NCI-H187 treated with DMSO at 0.1 percent for 48 hours (cell line): ENCODE measurements at places on chromosomes 3 and 15.

DNA sequence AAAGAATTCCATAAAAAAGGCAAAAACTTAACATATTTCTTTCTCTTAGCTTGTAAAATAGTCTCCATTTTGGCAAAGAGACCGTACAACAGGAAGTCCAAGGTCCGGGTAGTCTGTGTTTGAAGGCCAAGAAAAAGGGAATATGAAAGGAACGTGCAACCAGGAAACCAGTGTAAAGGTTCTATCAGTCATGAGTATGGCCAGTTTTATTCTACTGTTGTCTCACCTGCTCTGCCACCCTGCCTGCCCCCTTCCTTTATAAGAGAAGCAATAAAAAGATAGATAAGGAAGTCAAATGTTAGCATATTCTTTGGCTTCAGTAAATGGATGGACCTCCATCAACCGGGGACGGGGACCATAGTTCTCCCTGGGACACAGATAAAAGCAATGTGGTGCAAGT, 370.6 kb upstream of the ROBO2 start:
- no peak for DNase-seq

- DNase-seq, result no peak
Observed at GRCh38 chr3:152893647-152894046, 58.7 kb downstream of the P2RY1 start.

- DNase-seq, result no peak
Observed at GRCh38 chr15:48794697-48795134, 16.2 kb downstream of the CEP152 start.

- no peak for DNase-seq
Observed at GRCh38 chr3:127074900-127075360, 92.0 kb downstream of the PLXNA1 start.

DNA sequence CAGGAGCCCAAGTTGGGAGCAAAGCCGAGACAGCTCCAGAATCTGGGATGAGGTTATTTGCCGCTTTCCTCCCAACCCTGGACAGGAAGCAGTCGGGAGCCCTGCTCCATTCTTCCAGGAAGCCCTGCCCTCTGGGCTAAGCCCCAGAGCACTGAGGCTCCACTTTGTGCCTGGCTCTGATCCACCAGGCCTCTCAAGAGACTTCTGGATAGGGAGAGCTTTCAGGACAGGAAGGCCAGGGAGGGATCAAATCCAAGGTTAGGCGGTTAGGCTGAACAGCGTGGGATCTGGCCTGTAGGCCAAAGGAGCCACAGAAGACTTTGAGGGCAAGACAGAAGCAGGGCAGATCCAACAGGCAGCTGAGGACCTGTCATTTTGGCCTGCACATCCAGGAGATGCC, 835 bp downstream of the STOML1 start:
- DNase-seq, result no peak

- no peak for DNase-seq
Observed at GRCh38 chr15:71599418-71600151, 210.8 kb upstream of the NR2E3 start.

DNA sequence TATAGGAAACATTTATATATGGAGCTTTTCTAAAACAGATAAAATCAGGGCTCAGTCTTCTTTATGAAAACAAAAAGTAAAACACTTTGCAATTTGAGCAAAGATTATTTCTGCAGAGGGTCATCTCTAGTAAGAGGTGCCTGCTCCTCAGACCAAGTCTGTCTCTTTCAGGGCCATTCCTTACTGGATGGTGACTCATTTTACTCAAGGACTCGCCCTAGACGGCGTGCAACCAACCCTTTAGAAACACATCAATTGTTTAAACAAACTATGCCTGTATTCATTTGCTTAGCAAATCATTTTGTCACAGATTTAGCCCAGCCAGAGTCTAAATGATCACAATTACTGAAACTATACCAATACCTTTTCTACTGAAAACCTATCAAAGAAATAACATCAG, 242.8 kb upstream of the ICE2 start:
- no peak for DNase-seq

DNA sequence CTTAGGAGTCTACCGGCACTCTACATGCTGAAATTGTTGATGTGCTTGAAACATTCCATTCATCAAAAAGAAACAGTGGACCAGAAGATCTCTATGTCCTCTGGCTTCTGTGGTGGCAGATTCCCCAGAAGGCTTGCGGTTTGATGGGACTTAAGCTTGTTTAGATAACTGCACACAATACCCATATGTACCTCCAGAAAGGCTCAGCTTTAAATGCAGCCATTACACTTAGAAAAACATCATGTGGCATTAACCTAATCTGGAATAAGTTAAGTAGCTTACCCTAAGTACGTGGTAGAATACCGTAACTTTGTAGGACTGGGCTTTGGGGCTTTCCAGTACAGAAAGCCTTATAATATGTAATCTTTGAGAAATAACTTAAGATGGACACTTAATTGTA, 187.3 kb downstream of the RBMS3 start:
- DNase-seq, result no peak

GRCh38 chr15:35627696-35628095, 81.7 kb upstream of the DPH6 start:
- no peak for DNase-seq

- no peak for DNase-seq
Observed at GRCh38 chr3:195896361-195897080, 11.8 kb downstream of the TNK2 start.

- no peak for DNase-seq
Observed at GRCh38 chr3:116077557-116077956, 367.7 kb downstream of the LSAMP start.

- DNase-seq, result no peak
Observed at GRCh38 chr3:180282386-180282785, 245.6 kb upstream of the PEX5L start.

DNA sequence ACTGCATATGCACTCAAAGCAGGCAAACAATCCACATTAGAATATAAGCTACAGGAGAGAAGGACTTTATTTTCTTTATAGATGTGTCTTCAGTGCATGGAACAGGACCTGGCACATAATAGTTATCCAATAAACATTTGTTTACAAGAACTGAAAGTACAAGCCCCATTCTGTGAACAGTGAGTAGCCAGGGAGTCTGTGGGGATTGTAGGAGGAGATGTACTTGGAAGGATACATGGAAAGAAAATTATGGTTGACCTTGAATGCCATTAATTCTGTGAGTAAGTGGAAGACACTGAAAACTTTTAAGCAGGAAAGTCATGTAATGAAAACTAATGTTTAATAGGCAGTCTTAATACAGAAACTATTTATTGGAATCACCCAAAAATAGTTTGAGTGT, 28.3 kb downstream of the MASP1 start:
- no peak for DNase-seq

DNA sequence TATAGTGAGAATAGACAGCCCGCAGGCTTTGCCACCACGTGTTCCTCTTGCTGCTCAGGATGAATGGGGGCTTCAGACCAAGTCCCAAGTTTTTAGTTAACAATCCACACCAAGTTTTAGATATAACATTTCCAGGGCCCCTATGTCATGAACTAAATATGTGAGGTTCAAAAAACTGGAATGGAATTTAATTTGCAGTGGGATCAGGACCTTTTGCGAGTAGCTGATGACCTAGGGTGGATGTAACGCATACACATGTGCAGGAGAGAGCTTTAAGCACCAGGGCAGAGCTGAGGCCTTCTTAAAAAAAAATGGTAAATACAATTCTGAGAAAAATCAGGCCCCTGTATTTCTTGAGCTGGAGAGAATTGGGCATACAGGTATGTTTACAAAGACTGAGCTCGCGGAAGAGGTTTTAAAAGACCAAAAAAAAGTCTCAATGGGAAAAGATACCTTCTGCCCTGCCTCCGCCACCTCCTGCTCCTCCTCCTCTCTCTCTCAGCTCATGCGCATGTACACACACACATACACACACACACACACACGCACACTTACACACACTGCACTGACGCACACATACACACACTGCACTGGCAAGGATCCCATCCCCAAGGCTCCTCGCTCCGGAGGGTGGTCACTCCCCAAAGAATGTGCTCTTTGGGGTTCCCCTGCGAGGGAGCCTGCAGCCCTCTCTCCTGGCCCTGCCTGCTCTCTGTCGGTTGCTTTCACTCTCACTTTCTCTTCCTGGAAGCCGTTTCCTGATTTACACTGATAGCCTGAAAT, 48.2 kb upstream of the IGF1R start:
- no peak for DNase-seq

GRCh38 chr15:98625614-98626013, 22.7 kb upstream of the IGF1R start:
- DNase-seq, result no peak

DNA sequence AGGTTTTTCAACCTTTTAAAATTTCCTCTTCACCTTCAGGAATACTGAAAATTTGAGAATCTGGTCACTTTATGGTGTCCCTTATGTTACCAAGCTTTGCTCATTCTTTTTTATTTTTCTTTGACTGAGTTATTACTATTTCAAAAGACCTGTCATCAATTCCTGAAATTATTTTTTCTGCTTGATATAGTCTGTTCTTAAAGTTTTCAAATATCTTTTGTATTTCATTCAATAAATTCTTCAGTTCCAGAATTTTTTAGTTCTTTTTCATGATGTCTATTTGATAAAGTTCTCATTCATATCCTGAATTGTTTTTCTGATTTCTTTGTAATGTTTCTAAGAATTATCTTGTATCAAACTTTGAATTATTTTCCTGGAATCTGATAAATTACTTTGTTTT, 63.9 kb downstream of the UQCC5 start:
- DNase-seq, result no peak

- no peak for DNase-seq
Observed at GRCh38 chr3:160065282-160065681, 76.6 kb downstream of the IL12A start.
